Heart left ventricle (tissue), 16 donors: ENCODE measurements at places on chromosomes 16 and 17. TPM values are rescaled to one million over a fixed set of nuclear protein-coding genes. Genes with fewer than 3 reads are reported as not detected.

DNA sequence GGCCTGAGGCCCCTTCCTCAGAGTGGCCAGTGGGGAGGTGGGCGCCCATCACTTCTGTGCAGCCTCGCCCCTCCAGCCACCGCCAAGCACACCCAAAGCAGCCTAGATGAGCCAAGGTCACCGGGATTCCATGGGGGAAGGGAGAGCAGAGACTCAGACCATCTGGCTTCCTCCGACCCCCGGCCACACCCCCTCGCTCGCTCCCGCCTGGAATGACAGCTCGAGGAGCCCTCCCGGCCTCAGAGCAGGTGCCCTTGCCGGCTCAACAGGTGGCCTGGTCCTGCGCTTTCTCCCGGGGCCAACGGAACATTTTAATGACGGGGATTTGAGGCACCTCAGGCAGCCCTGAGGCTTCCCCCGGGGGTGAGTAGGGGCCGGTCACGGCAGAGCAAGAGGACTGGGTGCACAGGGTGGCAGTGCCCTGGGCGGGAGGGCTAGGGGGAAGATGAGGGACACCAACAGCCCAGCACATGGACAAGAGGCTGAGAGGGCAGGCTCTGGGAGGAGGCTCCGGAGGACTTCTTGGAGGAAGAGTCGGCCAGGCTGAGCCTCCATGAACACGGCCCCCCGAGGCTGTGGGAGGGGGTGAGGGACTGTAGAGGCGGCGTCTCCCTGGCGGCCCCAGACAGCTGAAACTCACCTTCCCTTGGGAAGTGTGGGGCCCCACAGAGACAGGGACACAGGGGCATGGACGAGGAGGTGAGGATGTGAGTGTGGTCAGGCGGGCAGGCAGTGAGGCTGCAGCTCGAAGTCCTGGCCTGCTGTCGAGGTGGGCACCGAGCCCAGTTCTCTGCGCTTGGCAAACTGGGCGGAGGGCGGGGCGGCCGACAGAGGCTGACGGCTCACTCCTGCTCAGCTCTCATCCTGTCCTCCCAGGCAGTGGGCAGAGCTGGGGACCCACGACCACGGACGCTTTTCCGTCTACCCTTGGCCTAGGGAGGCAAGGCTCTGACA is 12.5 kb upstream of the C1QTNF8 start:
- no peak for DNase-seq

GRCh38 chr16:50478773-50479149 is 69.4 kb upstream of the NKD1 start:
- DNase-seq: no peak

DNA sequence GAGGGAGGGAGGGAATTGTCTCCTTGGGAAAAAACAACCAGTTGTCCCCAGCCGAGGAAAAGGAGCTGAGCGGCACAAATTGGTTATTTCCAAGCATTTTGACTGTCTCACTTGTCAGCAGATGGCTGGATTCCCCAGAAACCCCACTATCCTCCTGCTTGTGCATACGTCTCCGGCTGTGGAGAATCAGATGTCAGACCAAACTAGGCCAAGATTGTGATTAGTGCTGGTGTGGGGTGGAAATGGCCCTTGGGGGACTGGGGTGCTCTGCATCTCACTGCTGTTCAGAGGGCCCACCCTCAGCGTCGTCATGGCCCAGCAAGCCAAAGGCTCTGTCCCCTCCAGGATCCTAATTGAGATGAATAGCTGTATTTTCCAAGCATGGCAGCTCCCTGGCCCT is 131.7 kb upstream of the HSBP1 start:
- no peak for DNase-seq

BCL7C gene
- polyA plus RNA-seq: 43.4 TPM

DNA sequence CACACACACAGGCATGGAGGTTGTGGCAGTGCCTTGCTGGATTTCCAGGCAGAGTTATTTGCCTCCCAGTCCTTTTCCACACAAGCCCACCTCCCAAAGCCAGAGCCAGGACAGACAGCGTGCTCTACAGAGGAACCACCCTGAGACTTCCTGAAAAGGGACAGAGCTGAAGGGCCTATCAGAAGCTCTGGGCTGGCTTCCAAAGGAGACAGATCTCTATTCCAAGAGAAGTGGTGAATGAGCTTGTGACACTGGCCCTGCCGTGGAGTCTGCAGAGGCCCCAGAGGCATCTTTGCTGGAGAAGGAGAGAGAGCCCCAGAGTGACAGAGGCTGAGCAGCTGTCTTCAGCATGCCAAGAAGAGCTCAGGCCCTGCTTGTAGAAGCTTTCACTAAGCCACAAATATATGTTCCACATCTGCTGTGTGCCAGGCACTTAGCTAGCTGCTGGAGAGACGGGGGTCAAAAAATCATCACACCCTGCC is 8.3 kb upstream of the LPCAT2 start:
- DNase-seq: peak; percentile 70

- DNase-seq: no peak
Observed at GRCh38 chr17:77564278-77564920, 394.1 kb upstream of the TNRC6C start.

DNA sequence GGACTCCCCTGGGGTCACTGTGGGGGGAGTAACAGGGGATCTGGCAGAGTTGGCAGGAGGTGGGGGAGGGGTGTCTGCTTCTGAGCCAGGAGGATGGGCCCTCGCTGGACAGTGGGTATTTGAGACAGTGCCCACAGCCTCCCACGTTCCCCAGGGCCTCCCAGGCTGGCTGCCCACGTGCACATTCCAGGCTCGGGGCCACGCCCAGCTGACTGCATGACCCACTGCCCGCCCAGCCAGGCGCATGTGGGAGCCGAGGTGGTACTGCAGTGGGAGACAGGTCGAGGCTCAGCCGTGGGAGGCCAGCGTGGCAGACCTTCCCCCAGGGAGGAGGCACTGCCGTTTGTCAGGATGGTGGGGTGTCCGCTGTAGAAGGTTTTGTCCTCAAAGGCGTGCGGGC is 38.8 kb downstream of the BAHCC1 start:
- DNase-seq: no peak

DNA sequence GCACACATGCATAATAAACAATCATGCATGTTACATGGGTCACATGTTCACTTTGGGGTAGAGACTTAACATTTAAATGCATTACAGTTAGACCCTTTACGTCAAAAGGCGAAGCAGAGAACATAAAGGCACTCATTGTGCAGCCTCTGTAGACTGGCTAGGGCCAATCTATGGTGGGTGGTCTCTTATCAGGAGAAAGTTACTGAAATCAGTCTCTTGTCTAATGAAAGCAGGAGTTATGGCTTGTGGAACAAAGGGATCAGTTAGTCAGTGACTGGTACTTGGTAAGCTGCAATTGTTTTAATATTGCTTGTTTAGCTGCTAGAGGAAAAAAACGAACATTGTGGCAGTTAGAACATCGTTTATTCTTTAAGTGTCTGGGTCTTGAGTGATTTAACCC is 1.4 kb upstream of the CNEP1R1 start:
- no peak for DNase-seq

TEKT5 gene
- polyA plus RNA-seq: not detected

DNA sequence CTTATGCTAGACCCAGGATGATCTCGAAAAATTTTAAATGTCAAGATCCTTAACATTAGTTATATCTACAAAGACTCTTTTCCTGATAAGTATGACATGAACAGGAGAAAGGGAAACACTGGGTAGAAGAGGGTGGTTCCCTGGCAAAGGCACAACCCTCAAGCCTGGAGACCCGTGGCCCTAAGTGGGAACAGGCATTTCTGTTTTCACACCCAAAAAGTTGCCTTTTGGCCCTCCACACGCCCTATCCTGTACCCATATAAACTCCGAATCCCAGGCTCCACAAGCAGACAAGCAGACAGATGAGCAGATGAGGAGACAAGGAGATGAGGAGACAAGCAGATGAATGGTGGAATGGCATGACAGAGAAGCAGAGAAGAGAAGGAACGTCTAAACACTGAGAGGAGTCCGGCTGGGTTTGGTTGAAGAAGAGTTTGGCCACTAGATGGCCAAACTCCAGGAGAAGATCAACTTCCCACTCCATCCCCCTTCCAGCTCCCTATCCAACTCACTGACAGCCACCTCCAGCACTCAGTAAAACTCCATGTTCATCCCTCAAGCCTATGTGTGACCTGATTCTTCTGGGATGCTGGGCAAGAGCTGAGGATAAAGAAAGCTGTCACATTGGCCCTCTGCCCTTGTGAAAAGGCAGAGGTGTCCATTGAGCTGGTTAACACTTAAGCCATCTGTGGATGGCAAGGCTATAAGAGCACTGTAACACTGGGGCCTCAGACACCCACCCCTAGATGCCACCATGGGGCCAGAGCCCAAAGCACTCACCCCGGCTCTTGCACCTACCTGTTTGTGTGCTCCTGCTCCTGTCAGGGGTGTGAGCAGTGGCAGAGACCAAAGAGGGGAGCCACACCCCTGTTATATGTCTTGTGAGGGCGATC is 139.6 kb upstream of the FAM20A start:
- DNase-seq: no peak

- peak; percentile 88 for DNase-seq
Observed at GRCh38 chr16:58494981-58495520, 4.9 kb upstream of the NDRG4 start.

DNA sequence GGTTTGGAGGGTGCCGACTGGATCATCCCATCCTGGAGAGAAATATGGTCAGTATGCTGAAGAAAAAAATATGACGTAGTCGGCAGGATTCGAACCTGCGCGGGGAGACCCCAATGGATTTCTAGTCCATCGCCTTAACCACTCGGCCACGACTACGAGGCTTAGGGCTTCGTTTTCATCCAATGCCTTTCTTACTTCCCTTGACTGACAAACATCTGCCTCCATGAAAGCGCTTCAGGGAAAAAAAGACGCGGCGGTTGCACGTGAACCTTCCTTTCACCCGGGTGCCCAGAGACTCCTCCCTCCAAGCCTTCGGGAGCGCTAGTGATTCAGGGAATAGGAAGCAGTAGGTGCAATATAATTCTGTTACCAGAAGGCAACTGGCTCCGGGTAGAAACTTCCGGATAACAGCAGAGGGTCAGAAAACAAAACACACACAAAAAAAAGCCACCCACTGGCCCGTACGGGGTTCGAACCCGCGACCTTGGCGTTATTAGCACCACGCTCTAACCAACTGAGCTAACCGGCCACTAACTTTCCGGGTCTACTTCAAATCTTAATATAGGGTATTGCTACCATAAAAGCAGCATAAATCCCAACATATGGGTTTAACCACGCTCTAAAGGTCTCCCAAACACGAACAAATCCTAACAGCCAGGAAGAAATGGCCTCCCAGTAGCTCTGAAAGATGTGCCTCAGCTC is 16.3 kb upstream of the AURKB start:
- DNase-seq: peak; percentile 77

DNA sequence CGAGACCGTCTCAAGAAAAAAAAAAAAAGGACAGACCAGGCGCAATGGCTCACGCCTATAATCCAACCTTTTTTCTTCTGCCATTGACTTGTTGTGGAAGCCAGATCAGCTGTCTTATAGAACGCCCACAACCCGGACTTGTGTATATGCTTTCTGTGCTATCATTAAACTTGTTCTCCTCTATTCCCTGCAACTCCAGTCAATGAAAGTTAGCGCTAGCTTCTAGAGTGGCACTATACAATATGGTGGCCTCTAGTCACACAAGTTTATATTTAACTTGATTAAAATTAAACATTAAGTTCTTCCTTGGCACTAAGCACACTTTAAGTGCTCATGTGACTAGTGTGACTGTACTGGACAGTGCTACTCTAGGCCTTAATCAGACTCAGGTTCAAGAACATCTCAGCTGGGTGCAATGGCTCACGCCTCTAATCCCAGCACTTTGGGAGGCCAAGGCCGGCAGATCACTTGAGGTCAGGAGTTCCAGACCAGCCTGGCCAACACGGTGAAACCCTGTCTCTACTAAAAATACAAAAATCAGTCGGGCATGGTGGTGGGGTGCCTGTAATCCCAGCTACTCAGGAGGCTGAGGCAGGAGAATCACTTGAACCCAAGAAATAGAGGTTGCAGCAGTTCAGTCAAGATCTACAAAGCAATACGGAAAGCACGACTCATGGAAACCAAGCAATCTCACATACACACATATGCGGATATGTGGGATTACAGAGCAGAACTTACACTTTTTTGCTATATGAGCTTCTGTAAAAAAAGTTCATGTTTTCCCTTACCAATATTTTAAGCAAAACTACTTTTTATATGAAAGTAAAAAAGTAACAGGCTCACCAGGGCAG is 18.8 kb upstream of the GLG1 start:
- no peak for DNase-seq

DNA sequence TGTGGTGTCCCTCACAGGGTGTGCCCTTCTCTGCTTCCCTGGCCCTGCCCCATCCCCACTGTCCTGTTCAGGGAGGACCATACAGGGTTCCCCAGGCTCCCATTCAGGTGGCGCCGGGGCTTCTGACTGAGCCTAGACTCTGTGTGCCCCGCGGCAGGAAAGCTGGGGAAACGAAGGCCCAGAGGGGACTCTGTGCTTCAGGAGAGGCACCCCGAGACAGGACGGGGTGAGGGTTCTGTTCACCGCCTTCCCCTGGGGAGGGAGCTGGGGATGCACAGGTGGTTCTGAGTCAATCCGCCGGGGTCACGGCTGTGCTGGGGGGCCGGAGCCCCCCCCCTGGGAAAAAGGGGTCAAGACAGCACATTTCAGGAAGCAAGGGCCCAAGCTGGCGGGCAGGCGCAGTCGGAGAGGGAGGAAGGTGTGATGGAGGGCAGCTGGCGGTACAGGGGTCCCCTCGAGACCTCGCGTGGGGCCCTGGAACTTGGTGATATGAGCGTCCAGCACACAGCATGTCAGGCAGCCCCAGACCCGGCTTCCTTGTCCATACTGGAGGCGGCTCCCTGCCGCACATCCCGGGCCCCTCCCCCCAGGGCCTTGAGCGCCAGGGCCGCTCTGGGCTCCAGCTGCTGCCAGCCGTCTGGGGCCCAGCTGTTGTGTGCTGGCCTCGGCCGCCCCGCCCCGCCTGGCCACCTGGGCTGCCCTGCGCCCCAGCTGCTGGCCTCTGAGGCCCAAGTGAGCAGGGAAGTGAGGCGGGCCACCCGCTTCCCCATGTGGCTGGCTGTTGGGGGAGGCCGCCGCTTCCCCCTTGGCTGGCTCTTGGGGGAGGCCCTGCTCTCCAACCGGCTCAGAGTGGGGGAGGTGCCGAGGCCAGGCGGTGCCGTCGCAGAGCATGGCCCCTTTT is 5.6 kb upstream of the NOTUM start:
- peak; percentile 86 for DNase-seq

DNA sequence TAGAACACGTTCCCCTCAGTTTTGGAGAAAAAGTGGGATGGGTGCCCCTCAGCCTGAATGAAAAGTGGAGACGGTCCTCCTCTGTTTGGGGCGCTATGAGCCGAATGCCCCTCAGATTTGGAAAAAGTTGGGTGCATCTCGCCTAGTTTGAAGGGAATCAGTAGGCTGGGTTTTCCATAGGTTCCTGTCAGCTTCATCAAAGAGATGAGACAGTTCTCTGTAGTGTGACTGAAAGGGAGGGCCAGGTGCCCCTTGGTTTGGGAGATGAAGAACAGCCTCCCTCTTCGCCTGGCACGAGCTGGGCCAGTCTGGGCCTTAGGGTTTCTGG is 742 bp upstream of the SLC9A5 start:
- no peak for DNase-seq
